ENCODE measurements at places on chromosomes 5 and 9.

- DNase-seq: no peak
These were observed 2.7 kb downstream of the CSF2 start for GRCh38 chr5:132076202-132076830.

GRCh38 chr5:147734894-147735293 is 47.6 kb downstream of the JAKMIP2 start:
- DNase-seq: no peak

GRCh38 chr5:66074901-66075300 is 69.2 kb upstream of the SREK1 start:
- DNase-seq: no peak

DNA sequence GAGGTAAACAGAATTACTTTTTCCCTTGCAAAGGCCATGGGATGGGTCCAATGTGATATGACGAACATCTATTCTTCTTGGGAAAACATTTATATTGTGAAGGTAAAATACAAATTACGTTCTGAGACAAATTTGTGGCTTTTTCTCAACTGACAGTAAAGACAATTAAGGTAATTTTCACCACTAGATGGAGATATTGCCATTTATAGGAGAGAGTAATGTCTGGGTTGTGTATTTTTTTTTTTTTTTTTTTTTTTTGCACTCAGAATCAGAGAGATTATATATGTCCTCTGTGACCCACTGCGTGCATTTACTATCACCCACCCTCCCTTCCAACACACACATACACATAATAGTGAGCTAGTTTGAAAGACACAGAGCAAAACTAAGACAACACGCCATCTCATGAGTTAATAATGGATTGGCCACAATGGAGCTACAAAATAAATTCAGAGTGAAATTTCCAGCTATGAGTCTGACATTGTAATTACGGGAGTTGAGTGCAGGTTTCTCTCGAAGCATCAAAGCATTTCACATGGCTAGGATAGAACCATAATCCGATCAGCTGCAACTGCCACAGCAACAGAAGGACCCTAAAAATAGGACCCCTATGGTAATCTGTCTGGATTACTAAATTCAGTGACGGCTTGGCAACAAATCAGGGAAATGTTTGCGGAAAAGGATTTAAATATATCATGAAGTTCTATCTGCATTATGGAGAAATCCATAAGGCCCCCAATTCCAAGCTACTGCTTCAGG is 49.2 kb downstream of the ANXA1 start:
- DNase-seq: peak; percentile 23

- DNase-seq: no peak
These were observed 24.2 kb upstream of the ELAVL2 start for GRCh38 chr9:23850242-23850689.

GRCh38 chr5:112290691-112291090 is 128.4 kb downstream of the EPB41L4A start:
- no peak for DNase-seq

GRCh38 chr5:24222876-24223275 is 421.9 kb downstream of the CDH10 start:
- no peak for DNase-seq

DNA sequence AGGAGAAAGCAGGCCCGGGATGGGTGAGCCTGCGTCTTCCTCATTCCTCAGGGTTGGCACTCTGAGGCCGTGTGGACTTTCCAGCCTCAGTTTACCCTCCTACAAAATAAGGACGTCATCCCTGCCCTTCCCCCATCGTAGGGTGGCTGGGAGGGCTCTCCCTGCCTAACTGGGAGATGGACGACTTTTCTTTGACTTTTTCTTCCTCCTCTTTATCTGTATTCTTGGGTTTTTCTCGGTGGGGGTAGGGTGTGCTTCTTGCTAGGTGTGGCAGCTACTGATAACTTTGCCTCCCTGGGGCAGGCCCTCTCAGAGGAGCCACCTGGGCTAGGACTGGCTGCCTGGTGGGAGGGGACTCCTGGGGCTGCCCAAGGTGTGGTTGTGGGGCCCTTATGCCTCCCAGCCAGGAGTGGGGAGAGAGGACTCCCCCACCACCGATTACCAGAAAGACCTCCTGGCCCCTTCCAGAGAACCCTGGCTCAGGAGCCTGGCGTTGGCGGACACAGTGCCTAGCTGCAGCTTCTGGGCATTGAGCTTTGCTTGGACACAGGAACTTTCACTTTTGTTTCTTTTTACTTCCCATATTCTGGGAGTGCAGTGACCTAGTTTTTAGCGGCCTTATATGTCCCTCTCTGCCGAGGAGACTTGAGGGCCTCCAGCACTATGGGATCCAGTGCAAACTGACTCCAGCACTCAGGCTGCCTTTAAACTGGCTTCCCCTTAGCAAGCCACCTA is 6.1 kb downstream of the GLIPR2 start:
- DNase-seq: peak; percentile 66

DNA sequence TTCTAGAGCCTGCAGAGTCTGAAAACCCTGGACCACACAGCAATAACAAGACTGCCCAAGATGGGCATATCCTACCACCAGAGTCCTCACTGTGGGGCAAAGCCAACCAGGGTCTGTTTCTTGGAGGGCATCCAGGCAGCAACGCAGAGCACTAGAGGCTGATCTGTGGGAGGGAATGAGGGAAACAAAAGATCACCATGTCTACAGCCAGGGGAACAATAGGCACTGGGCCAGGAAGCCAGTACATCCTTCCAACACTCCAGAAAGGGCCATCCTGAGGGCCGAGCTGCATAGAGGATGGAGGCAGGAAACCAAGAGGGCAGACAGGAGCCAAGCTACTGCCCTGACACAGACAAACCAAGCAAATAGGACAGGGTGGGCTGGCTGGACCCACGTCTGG is 416.1 kb upstream of the IRX4 start:
- no peak for DNase-seq

- no peak for DNase-seq
These were observed 54.7 kb upstream of the NEURL1B start for GRCh38 chr5:172586125-172587060.

GRCh38 chr5:10434392-10434791 is 7.3 kb upstream of the ROPN1L start:
- no peak for DNase-seq

- no peak for DNase-seq
These were observed 111.8 kb upstream of the APC start for GRCh38 chr5:112625689-112626438.

Data from small intestine (tissue), 16 donors.